Globus pallidus (tissue), 1 donor: ENCODE measurements at places on chromosomes 2 and 18.

DNA sequence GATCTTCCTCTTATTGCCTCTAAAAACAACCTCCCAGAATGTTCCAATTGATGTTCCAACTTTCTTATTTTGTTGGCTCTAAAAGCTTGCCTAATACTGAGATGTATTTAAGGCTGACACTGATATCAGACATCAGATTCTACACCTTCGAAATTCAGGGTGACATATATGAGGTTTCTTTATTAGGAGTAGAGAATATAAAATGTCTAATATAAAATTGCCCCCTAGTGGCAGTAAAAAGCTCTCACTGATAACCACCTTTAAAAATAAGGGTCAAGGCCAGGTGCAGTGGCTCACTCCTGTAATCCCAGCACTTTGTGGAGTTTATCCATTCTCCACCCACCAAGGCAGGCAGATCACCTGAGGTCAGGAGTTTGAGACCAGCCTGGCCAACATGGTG is 789.7 kb upstream of the SLC39A10 start:
- DNase-seq: no peak

DNA sequence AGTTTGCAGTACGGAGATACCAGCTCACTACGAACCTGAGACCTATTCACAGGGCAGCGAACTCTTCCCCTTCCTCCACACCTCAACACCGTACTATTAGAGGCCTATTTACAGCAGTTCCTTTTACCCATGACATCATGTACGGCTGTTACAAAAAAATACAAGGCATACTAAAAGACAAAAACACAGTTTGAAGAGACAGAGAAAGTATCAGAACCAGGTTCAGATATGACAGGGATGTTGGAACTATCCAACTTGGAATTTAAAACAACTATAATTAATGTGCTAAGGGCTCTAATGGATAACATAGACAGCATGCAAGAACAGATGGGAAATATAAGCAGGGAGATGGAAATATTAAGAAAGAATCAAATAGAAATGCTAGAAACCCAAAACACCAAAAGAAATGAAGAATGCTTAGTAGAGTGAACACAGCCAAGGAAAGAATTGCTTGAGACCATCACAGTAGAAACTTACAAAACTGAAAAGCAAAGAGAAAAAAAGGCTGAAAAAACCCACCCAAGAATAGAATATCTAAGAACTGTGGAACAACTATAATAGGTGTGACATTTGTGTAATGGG is 99.2 kb upstream of the ZNF521 start:
- no peak for DNase-seq

DNA sequence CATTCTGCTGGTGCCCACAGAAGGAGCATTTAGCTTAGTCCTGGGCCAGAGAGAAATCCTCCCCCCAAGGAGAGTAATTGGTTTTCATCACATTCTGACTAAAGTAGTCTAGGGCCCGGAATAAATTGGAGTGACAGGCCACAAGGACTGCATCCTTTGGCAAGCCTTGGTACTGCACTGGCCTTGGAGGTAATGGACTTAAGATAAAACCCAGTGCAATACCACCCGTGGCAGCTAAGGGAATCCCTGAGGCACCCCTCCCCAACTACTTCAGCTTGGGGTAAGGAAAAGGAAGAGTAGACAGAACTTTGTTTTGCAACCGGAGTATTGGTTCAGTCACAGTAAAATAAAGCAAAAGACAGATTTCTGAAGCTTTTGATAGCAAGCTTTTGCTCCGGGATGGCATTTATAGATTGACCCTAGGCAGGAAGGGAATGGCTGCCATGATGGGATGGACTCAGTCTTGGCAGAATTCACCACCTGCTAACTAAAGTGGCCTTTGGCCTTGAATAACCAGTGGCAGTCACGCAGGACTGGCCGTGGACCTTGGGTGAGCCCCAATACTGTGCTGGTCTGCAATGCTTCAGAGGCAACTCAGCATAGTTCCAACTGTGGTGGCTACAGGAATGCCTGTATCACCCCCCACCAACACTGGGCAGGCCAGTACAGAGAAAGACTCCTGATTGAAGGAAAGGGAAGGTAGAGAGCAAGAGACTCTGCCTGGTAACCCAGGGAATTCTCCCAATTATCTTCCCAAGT is 14.1 kb downstream of the ORC4 start:
- DNase-seq: no peak

DNA sequence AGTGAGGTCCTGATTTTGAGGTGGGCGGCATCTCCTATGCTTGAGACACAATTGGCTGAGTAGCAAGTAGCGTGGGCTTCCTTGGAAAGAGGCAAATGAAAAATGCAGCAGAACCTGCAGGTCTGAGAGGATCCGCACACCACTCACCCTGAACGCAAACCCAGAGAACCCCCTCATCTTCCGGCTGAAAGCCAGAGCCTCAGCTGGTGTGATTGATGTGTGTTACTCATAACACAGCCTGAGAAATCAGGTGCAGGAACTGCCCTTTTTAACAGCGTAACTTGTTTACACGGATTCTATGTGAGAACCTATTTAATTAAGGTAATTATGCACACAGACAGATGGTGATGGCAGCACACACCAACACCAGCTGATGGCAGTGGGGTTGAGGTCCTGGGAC is 123.4 kb downstream of the MRO start:
- no peak for DNase-seq
